T1000 (cell line): ENCODE measurements at places on chromosomes 2 and 18.

GRCh38 chr2:68918497-68918896 is 34.2 kb downstream of the GKN2 start:
- DNase-seq: no peak

DNA sequence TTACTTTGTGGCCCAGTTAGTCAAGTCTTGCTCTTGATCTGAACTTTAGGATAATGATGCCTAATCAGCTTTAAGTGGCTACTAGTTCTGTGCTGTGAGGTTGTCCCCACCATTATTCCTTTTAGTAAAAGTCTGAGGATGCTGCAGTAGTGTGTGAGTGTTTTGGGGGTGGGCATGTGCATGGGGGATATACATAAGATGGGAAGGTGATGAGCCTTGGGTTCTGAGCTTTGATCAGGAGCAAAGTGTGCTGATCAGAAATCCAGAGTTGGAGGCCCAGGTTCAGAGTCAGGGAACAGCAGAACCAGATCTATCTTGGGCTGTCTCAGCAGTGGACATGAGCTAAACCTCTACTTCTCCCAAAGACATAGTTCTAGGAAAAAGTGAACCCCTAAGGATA is 66.8 kb downstream of the POLE4 start:
- no peak for DNase-seq

GRCh38 chr2:136434251-136434715 is 316.3 kb upstream of the CXCR4 start:
- DNase-seq: no peak

GRCh38 chr2:58481670-58482069 is 240.5 kb upstream of the FANCL start:
- DNase-seq: no peak

- no peak for DNase-seq
Measured at GRCh38 chr2:97774425-97774824, 61.0 kb downstream of the ZAP70 start.

DNA sequence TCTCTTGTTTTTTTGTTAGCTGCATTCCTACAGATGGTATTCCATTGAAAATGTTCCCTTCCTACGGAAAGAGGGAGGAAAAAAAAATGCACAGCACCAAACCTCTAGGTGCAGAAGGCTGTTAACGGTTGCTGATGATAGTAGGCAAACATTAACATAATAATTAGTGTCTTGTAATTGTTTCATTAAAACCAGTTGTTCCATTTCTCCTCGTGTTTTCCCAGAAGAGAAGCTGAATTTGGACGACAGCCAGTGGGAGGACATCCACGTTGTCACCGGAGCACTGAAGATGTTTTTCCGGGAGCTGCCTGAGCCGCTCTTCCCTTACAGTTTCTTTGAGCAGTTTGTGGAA is 494.7 kb downstream of the ARHGAP15 start:
- no peak for DNase-seq

DNA sequence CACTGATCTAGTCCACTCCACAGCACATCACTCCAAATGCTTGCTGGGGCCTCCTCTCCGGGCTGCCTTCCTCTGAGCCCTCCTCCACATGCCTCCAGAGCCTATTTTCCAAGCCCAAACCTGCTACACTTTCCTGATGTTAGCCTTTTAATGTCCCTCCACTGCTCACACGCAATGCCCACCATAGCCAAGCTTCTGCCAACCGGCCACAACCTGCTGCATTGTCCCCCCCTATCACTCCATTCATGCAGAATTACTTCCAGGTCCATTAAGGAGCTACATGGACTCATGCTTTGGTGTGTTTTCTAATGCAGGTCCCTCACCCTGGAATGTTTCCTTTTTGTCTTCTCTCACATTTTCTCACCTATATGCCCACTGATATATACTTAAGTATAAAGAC is 129.3 kb downstream of the MARCHF4 start:
- no peak for DNase-seq

DNA sequence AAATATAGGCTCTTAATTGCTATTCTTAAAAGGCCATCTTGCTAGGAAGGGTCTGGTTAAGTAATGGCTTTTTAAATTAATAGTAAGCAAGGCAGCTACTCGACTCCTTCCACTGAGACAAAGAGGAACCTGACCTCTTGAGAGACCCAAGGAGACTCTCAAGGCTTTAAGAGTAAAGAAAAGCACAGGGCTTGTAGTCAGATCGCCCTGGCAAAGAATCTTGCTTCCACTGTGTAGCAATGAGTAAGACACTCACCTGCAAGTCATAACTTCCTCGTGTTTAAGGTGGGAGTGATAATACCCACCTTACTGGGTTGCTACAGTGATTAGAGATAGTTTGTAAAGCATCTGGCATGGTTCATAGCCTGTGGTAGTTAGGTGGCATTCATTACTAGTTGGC is 274.5 kb downstream of the TSN start:
- no peak for DNase-seq

DNA sequence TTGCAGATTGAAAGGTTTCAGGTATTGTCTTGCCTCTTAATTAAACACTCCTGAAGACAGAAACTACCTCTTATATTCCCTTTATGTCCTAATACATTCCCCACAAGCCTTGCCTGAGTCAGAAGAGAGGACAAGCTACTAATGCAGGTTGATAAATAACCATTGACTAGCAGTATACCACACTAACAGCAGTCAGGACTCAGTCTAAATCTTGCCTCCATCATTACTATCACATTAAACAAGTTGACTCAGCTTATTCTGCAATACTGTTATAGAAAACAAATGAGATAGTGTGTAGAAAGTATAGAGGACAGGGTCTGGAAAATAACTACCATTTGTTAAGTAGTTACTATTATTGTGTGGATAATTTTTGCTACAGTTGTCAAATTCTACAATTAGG is 63.8 kb downstream of the TTC21B start:
- DNase-seq: no peak

GRCh38 chr18:9333441-9334328 is 888 bp upstream of the TWSG1 start:
- no peak for DNase-seq

DNA sequence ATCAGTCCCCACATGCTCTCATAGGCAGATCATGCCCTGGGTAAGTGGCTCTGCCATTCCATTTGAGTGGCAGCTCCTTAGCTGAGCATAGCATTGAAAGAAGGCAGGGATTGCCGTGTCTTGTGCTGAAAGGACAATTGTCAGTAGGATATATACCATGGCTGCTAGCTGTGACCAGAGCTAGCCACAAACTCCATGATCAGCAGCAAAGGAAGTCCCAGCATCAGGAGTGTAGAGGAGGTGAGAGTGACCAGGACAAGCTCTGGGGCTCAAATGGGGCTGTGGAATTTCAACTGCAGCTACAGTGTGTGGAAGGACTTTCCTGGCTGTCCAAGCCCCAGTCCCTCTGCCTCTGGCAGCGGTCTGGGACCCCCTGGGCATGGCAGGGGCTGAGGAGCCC is 54.4 kb upstream of the LGALSL start:
- no peak for DNase-seq

GRCh38 chr2:158667586-158667985 is 127.5 kb upstream of the DAPL1 start:
- DNase-seq: no peak

DNA sequence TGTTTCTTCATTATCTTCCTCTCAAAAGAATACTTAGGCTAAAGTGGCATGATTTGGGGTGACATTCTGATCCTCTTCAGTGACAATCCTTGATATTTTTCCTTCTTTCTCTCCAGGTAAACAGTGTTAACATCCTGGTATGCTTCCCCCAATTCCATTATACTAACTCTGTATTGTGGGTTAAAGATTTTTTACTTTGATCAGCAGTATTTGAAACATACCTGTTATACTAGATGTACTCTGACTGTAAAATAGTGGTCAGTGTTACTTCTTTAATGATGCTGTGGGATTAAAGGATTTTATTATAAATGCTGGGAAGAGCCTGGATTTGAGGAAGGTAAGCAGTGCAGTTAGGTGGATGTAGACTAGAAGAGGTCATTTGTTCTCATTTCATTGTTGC is 48.8 kb downstream of the MSH2 start:
- no peak for DNase-seq

DNA sequence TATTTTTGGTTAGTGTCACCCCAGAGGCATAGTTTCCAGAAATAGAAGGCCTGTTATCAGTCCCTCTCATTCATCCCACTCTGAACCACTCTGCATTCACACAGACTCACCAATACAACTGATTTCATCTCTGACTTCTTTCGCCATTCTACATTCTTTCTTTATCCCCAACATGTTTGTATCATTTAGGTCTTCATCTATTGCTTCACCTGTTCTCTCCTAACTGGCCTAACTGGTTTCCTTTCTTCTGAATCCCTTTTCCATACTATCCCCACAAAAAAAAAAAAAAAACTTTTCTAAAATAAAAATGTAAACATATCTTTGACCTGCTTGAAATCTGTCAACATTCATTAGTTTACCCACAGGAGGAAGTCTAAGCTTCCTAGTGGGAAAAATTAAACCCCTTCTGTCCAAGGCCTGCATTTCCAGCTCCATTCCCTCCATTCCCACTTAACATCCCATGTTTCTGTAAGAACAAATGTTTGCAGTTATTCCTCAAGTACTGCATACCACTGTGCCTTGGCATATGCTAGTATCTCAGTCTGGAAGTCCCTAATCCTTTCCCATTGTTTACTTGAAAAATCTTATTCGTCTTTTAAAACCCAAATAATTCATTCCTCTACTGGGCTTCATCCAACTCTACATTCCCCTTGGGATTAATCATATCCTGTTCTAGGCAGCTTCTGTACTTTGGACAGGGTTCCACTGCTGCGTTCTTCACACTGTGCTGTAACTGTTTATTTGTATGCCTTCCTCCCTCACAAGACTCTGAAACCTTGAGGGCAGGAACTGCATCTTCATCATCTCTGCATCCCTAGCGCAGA is 68.5 kb downstream of the FIGN start:
- DNase-seq: no peak

- DNase-seq: no peak
Measured at GRCh38 chr2:72145658-72146329, 1.9 kb downstream of the CYP26B1 start.

- DNase-seq: no peak
Measured at GRCh38 chr2:134782792-134783191, 55.6 kb upstream of the ACMSD start.

GRCh38 chr2:187051350-187051749 is 202.4 kb upstream of the ZSWIM2 start:
- DNase-seq: no peak

DNA sequence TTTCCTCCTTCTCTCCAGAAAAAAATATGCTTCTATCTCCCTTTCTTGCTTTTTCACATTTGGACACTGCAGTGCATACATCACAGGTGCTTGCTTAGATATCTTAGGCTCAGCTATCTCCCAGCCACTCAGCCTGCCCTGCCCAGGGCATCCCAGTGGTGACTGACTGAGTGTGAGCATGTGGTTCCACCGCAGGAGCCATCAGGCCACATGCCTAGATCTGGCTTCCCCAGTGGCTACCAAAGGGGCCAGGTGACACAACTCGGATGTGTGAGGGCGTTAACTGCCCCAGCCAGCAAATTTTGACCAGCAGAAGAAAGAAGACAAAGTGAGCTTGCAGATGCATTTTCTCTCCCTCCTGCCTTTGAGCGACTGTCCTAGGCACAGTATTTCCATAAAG is 25.5 kb downstream of the SP5 start:
- no peak for DNase-seq

DNA sequence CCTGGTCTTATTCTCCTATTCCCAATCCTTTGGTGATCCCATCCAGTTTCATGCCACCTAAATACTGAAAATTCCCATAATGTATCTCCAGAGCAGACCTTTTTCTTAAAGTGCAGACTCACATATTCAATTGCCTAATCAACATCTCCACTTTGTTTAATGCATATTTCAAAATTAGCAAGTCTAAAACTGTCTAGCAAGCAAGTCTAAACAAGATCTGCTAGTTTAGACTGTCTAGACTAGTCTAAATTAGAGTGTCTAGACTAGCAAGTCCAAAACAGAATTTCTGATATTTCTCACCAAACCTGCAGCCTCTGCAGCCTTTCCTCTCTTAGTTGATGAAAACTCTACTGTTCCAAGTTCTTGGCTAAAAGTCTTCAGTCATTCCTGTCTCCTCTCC is 44.6 kb downstream of the THUMPD2 start:
- DNase-seq: no peak

DNA sequence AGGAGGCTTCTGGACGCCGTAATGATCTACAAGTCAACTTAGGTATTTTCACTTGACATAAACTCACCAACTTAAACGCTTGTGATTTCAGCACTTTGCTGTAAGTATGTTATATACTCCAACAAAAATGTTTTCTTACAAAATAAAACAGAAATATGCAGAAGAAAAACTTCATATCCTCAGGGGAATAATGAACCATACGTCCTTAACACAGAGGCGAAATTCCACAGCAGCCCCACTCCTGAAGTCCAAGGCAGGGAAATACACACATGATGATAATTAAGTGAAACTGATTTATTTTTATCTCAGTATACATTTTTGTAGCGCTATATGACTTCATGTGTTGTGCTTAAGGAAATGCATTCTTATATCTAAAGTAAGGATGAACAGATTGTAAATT is 335.4 kb upstream of the VWC2L start:
- no peak for DNase-seq

GRCh38 chr2:168037778-168038177 is 209.6 kb downstream of the STK39 start:
- no peak for DNase-seq

DNA sequence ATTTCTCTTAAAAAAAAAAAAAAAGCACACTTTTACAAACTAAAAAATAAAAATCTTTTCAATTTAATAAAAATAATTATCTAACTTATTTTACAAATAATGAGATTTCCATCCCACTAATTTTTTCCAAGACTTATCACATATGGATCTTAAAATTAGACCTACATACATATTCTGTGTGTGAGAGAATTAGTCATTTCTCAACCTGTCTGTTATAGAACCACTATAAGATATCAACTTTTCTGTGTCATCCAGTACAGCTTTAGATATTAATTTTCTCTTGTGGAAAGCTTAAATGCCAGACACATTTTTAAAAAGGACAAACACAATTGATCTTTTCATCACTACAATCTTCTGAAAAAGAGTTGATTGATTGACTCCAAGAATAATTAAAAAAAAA is 38.1 kb downstream of the FANCL start:
- DNase-seq: no peak

DNA sequence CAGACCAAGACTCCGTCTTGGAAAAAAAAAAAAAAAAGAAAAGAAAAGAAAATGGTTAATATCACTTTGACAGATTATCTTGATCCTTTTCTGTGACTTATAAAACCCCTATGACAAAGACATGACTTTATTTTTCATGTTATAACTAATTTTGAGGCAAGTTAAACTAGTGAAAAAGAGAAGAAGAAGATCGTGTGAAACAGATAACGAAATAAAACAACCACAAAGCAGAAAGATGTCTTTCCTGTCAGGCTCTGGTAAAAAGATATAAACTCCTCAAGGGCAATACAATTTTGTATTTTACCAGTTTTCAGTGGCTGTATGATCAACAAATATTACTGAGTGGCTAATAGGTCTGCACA is 13.4 kb upstream of the RBMS1 start:
- DNase-seq: no peak

- no peak for DNase-seq
Measured at GRCh38 chr2:156339110-156339847, 6.8 kb upstream of the NR4A2 start.

- no peak for DNase-seq
Measured at GRCh38 chr2:202043475-202043874, 9.8 kb downstream of the FZD7 start.
